HTR-8/SVneo (cell line): ENCODE measurements at places on chromosomes 1 and 21.

- DNase-seq: no peak
Observed at GRCh38 chr1:26733392-26733791, 37.6 kb downstream of the ARID1A start.

DNA sequence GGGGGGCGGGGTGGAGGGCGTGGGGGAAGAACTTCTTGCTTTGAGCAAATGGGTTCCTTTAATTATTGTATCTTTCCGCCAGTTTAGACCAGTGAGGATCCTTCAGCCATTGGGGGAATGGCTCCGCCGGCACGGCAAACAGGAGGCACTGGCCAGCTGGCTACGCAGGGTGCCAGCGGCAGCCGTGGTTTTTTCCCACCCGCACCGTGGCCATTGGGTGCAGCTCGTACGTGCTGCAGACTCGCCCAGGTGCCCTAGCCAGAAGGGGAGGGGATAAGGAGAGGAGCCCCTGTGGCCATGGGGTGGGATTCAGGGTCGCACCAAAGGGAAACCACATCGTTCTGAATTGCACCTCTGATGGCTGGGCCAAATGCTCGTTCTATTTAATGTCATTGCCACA lies 65.6 kb downstream of the RGSL1 start:
- DNase-seq: no peak

DNA sequence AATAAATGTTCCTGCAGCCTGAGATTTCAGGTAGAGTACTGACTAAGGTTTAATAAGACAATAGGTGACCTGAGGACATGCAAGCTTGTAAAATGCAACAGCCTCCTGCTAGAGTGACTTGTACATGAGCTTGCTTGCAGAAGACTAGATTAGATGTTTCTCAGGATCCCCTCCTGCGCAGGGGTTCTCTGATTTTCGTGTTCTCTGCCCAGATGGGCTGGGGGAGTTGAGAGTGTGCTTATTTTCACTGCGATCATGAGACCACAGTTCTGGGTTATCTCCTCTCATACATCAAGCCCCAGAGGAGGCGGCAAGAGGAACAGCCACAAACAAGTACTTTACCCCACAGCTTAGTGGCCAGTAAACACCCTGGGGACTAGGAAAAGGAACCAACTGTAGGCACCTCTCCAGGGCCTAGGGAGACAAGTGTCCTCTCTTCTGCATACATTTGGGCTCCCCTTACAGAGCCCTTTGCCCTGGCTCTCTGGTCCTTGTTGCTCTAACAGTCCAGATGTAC lies 8.0 kb downstream of the TMEM81 start:
- DNase-seq: no peak

DNA sequence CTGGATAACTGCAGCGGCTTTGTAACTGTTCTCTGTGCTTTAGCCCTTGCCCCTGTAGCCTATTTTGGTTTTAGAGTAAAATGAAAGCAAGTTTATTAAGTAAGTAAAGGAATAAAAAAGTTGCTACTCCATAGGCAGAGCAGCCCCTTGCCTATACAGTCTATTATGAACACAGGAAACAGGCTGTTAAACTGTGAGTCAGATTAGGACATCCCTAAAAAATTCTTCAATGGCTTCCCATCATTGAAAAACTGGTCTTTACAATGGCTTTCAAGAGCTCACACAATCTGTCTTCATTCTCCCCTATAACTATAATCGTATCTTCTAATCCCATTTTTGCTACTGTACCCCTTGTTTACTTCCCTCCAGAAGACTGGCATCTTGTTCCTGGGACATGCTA lies 43.0 kb downstream of the ATG4C start:
- DNase-seq: no peak

DNA sequence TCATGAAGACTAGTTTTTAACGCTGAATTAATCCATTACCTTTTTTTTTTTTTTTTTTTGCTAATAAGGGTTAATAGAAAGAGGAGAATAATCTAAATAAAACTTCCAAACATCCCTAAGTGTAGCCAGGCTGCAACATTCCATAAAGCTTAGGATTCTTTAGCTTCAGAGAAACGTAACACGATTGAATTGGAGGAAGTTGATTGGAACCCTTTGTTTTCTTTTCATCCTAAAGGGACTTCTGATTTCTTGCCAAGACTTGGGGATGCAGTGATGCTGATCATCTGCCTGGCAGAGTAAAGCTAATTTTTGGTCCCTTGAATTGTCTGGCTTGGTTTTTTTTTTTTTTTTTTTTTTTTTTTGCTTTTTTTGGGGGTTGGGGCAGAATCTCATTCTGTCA lies 142.9 kb downstream of the VPS13D start:
- DNase-seq: no peak

DNA sequence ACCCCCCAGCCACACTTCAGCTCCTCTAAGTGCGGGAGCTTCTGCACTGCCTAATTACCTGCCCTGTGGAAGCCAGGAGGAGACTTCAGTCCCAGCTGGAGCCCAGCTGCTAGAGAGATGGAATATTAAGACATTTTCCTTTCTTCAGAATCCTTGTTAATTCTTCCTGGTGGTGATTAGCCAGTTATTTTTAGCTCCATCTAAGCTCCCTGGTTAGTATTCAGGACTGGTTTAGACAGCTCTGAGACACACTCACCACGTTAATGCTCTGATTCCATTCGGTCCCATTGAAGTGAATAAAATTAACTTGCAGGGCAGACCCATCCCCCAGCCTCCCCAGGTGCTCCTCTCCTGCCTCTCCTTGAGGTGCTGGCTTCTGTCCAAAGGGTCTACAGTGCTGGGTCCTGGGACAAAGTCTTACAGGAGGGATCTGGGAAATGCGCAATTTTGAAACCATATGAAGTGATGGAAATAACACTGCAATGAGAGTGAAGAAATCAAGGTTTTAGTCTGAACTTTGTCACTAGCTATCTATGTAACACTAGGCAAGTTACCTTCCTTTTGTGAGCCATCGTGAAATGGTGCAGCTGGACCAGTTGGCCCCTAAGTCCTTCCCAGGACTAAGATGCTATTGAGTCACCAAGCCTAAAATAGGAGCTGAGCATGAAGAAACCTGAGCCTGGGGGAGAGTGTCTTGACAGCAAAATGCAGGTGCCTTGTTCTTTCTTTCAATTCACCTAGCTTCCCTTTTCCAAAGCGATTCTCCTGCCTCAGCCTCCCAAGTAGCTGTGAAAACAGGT lies 117.4 kb upstream of the ATP1A1 start:
- DNase-seq: no peak

DNA sequence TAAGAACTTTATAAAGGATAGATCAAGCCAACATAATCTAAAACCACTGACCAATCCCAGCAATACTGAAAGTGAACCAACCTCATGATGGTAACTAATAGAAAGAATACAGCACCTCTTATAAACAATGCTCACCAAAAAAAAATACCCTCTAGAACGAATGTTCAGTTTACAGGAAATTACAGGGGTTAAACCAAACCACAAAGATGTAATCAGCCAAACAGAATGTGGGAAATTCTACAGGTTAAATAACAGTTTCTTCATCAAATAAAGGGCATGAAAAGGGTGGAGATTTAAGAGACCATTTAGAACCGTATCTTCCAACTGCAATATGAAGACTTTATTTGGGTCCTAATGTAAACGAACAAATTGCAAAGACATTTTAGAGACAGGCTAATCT lies 30.4 kb downstream of the ARID4B start:
- DNase-seq: no peak

DNA sequence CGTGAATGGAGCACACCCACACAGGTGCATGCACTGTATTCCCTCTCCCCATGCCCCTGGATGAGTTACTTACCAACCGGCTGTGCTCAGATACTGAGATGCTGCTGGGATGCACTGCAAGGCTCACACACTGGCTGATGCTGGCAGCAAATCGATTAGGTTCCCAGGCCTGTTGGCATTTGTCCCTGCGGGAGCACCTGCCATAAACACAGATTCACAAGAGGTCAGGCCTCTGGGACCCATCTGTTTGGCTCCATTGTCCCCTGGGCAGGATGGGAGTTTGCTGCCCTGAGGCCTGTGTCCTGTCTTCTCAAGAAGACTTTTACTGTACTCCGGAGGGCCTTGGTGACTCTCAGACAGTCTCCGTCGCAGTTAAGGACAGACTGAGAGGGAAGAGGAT lies 145.4 kb downstream of the PLXNA2 start:
- DNase-seq: no peak

DNA sequence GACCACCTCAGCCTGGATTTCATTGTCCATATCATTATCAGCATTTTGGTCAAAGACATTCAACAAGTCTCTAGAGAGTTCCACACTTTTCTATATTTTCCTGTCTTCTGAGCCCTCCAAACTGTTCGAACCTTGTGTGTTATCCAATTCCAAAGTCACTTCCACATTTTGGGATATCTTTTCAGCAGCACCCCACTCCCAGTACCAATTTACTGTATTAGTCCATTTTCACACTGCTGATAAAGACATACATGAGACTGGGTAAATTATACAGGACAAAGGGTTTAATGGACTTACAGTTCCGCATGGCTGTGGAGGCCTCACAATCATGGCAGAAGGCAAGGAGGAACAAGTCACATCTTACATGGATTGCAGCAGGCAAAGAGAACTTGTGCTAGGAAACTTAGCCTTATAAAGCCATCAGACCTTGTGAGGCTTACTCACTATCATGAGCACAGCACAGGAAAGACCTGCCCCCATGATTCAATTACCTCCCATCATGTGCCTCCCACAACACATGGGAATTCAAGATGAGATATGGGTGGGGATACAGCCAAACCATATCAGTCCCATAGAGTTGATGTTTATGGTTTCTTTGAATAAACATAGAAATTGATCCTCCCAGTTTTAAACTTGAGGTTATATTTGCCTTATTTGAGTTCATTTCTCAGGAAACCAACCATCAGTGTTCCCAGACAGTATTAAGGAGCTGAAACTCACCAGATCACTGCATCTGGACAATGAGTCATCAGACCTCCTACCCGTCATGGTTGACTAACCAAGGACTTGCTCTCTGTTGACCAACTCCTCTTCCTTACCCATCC lies 322.7 kb upstream of the DUSP10 start:
- no peak for DNase-seq

GRCh38 chr1:186722711-186723309 lies 42.6 kb upstream of the PTGS2 start:
- DNase-seq: no peak

DNA sequence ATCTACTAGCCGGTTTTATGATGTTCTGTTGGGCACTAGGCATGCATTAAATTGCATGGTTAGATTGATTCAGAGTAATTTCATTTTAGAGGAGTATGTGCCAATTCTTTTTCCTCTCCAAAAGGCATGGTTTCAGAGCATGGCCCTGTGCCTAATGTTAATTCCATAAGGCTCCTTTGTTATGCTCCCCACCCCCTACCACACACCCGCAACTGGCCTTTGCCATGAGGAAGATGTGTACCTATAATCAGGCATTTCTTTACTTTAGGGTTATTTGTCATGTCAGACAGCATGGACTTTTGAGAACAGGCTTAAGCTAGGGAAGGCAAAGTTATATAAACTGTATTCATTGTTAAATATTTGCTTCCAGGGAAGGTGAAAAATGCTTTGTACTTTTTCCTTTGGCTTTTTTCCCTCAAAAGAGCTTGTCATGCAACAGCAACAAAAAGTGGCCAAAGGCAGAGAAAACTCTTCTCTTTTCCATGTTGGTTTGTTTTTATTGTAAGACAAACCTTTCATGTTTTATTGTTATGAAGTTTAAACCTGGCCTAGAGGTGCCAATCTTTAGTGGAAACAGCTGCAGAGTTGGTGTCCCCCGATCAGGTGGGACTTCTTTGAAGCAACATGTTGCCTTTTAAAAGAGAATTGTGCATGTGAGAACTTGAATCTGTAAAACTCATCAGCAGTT lies 24.3 kb upstream of the NBL1 start:
- DNase-seq: no peak
